GM12878 (cell line): ENCODE measurements at places on chromosomes 7 and 10. TPM values are rescaled to one million over a fixed set of nuclear protein-coding genes. Genes with fewer than 3 reads are reported as not detected.

Gene MYOF
- total RNA-seq: 0.44 and 0.45 TPM in 2 replicates

DNA sequence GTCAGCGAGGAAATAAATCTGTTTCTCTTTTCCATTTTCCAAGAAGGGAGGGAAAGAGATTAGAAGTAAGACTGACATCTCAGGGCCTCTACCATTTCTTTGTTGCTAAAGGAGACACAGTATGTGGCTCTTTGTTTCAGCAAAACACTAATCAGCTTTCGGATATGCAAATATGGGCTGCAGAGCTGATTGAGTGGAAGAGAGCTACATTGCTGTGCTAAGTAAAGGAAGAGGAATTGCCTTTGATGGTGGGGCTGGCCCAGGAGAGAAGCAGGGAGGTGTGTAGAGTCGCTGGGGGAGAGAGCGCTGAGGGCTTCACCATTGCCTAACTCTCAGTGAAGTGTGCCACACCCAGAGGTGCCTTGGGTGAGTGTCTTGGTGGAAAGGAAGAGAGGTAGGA is 284.8 kb downstream of the SDK1 start:
- DNase-seq: no peak

GRCh38 chr7:8325067-8325466 is 63.1 kb upstream of the ICA1 start:
- DNase-seq: no peak

Gene GATA3
- 0.64 and 0.80 TPM in 2 replicates for total RNA-seq

GRCh38 chr10:3848775-3849635 is 64.0 kb upstream of the KLF6 start:
- DNase-seq: no peak

Gene CYP26C1
- total RNA-seq: 0.08 TPM in 1 of 2 replicates, not detected in the other

DNA sequence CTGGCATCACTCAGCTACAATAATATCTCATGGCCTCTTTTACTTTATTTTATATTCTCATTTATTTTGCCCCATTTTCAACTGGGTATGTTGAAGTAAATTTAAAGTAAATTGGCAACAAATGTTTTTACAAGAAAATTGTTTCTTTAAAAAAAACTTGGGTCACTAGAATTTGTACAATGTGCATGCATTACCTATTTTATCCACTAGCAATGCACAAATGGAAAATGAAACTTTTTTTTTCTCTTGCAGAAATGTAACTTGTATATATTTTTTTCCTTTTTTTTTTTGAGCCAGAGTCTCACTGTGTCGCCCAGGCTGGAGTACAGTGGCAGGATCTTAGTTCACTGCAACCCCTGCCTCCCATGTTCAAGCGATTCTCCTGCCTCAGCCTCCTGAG is 10.3 kb upstream of the H2AZ2 start:
- no peak for DNase-seq

Gene CALY
- total RNA-seq: not detected in 2 replicates
